CD4-positive, alpha-beta T cell (primary cell): ENCODE measurements at places on chromosomes 1 and 21. TPM values are rescaled to one million over a fixed set of nuclear protein-coding genes. Genes with fewer than 3 reads are reported as not detected.
A peak's percentile ranks its signal among the peaks of the same experiment; 100 is the strongest.

DNA sequence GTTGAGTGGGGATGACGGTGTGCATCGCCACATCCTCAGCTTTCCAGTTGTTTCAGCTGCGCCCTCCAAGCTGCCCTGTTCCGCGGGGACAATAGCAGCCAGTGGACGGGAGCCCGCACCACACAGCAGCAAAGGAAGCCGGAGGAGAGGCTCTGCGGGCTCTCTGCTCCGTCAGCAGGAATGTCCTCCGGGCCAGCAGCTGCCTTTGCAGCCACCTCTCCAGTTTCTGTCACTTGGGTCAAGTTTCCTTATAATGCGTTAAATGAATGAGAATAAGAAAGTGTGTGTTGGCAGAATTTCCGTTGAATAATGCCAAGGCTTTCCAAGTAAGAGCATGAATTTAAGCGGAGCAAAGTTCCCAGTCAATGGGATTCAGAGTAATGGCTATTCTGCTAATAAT is 263.3 kb downstream of the KIF26B start:
- DNase-seq, result no peak

DNA sequence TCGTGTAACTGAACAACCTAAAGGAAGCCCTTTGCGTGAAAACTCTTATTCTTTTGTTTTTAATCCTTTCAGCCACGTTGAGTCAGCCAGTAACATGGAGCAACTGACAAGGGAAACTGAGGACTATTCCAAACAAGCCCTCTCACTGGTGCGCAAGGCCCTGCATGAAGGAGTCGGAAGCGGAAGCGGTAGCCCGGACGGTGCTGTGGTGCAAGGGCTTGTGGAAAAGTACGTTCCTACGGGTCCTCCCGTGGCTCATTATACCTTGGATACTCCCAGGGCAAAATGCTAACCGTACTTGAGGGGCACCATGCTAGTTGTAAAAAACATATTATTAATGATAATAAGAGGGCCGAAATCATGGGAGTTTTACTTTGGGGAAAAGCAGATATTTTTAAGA is 49.4 kb downstream of the LAMC2 start:
- no peak for DNase-seq

DNA sequence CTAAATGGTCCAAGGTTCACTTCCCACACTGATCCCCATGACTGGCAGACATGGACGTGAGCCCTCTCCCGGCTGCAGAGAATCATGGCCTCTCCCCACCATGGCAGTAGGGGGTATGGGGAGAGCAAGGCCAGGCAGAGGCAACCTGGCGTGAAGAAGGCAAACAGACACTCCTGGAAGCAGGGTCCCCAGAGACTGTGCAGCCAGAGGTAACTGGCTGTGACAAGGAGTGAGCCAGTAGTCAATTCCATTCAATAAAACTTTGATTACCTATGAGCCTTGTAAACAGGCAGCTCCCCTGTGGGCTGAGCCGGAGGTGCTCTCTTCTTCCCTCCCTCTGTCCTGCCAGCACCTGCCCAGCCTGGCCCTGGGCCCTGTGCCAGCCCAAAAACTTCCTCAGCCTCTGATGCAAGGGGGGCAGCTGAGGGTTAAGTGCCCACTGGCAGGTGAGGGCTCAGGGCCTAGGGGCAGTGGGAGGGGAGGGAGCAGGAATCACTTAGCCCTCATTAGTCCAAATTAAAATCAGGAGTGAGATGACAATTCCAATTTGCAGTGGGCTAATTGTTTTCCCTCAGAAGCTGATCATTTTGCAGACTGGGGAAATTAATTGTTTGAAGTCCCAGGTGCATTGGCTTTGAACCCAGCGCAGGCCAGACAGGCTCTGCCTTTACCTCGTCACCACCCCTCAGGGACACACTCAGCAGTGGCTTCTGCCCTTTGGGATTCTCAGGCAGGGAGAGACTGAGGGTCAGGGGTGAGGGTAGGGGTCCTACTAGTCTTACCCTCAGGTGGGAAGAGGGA is 35.6 kb downstream of the LRRN2 start:
- no peak for DNase-seq

DNA sequence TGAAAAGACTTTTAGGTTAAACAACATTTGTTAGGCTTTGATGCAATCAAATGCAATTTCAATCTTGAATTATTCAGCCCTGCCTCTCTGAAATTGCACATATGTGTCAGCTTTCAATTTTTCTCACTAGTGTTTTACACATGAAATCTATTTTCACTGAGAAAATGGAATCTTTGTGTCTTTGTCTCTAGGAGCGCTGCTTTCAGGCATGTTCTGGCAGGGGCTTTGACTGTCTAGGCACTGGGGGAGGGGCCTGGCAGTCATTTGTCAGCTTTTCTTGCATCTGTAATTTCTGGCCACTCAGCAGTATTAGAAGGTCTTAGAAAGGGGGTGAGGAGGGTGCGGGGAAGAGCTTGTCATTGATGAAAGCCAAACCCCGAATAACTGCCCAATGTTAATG is 264.4 kb downstream of the PTPRC start:
- no peak for DNase-seq

- no peak for DNase-seq
These were observed 503.4 kb downstream of the TTLL7 start for GRCh38 chr1:83495560-83495959.

DNA sequence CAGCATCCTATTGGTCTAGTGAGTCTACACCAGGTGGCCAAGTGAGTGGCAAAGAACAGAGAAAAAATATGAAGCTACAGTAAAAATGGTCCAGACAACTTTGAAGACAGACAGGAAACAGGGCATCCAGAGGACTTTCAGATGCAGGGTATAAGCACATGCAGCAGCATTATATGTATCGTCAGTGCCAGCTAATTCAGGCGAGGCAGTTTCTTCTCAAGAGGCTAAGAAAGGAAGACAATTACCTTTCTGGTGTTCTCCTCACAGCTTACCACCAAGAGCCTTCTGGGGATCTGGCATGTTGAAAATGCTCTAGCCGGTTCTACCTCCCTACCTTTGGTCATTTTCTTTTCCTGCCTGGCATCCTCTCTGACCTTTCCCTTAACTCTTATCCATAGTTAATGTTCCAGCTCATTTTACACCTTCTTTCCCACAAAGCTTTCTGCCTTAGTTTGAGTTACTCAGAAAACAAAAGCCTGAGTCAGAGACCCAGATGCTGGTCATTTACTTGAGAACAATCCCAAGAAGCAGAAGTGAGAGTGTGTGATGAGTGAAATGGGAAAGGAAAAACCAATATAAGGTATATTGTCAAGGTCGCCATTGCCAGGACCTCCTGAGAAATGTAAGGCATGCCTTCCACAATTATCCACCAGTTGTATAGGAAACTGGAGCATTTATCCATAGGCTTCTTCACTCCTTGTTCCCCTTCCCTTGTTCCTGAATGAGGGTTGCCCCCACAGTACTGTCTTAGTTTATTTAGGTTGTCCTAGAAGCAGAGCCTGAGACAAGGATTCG is 444.1 kb downstream of the PLPP3 start:
- no peak for DNase-seq

DNA sequence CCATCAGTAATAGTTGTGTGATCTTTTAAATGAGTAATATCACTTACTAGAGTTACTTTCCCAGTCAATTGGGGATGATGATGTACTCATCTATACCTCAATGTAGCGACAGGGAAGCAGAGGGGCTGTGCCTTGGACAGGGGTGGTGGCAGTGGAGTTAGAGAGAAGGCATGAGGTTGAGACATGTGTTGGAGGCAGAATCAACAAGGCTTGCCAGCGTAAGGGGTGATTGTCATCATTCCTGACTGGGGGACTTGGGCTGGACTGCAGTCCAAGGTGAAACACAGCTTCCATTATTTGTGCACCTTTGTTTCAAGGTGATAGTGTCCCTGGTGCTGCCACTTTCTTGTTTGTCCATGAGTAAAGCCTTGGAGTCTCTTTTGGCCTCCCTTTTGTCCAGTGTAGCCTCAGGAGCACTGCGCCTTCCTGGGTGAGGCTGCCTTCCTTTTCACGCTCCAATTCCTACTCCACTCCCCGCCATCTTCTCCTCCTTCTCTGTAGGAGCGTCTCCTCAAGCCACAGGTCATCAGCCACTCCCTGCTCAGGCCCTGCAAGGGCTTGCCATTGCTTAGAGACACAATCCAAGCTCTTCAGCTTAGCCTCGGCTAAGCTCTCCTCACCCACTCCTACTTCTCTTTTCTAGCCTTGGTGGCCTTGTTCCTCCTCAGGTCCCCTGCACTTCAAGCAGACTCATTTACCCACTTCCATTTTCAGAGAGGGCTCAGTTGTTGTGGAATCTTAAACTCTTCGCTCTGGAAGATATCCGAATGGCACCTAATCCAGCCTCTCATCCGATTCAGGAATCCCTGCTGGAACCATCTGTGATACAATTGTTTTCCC is 77.6 kb upstream of the CD34 start:
- no peak for DNase-seq

- no peak for DNase-seq
These were observed 189.1 kb upstream of the POU3F1 start for GRCh38 chr1:38235705-38236104.

DNA sequence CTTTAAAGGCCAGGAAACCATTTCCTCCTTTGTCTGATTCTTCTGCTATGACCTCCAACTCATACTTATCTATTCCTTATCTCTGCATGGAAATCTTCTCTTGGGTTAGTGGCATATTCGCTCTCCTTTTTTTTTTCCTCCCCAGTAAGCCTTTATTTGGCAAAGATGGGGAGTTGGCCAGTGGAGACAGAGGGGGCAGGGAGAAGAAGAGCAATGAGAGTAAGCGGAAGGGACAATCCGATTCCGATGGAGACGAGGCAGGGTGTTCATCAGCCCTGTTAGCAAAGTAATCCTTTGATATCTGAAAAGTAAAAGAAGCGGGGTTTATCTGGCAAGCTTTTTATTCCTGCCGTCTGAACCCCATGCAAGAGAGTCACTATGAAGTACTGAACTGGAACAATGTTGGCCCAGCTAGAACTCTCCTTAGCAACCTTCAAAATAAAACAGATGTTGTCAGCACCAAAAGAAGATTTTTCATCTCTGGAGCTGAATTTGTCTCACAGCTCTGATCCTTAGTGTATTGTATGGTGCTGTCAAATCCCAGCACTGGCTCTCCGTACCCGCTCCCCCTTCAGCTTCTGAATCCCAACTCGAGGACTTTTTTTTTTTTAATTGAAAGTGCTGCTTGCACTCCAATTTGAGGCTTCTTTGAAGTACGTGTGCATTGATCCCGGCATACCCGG is 40.9 kb downstream of the PTGFRN start:
- DNase-seq, result no peak

DNA sequence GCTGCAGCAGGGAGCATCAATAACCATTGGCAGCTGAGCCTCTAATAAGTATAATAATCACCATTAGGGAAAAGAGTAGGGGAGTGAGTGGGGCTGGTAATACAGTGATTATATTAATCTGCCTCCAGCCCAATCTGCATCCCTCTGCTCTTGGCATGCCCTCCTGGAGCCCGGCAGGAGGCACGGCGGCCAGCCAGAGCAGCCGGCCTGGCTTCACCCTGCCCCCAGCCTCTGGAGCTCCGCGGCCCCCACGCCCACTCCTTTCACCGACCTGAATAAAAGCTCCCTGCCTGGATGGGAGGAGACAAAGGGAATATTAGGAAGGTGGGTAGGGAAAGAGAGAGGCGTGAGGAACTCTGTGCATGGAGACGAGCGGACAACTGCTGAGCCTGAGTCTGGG is 28.3 kb downstream of the OPTC start:
- DNase-seq, result no peak

- no peak for DNase-seq
These were observed 500.9 kb downstream of the NEGR1 start for GRCh38 chr1:71781450-71781849.

GRCh38 chr1:171595324-171595723 is 26.7 kb upstream of the MYOCOS start:
- no peak for DNase-seq

GRCh38 chr1:8374812-8375211 is 56.9 kb downstream of the SLC45A1 start:
- DNase-seq, result peak; percentile 35

DNA sequence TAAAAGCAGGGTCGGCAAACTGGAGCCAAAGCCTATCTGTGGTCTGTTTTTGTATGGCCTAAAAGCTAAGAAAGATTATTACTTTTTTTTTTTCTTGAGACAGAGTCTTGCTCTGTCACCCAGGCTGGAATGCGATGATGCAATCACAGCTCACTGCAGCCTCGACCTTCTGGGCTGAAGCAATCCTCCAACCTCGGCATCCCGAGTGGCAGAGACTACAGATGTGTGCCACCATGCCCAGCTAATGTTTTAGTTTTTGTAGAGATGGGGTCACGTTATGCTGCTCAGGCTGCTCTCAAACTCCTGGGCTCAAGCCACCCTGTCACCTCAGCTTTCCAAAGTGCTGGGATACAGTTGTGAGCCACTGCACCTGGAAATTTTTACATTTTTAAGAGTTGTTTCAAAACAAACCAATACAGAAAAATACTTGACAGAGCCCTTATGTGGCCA is 6.5 kb upstream of the GLRX2 start:
- DNase-seq, result peak; percentile 11

DNA sequence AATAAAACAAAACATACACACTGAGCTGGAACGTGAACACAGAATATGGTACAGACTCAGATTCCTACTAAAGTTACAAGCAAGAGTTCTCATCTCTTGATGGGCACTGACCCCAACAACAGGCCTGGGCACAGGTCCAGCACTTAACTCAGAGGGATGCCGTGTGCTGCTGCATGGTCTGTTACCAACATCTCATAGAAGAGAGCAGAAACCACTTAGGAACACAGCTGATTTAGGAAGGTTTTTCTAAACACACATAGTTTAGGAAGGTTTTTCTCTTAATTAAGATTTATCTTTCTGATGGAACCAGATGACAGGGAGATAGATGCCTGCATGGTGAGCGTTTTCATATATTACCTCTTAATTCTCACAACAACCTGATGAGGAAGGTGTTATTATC is 1.5 kb downstream of the GCLM start:
- no peak for DNase-seq

DNA sequence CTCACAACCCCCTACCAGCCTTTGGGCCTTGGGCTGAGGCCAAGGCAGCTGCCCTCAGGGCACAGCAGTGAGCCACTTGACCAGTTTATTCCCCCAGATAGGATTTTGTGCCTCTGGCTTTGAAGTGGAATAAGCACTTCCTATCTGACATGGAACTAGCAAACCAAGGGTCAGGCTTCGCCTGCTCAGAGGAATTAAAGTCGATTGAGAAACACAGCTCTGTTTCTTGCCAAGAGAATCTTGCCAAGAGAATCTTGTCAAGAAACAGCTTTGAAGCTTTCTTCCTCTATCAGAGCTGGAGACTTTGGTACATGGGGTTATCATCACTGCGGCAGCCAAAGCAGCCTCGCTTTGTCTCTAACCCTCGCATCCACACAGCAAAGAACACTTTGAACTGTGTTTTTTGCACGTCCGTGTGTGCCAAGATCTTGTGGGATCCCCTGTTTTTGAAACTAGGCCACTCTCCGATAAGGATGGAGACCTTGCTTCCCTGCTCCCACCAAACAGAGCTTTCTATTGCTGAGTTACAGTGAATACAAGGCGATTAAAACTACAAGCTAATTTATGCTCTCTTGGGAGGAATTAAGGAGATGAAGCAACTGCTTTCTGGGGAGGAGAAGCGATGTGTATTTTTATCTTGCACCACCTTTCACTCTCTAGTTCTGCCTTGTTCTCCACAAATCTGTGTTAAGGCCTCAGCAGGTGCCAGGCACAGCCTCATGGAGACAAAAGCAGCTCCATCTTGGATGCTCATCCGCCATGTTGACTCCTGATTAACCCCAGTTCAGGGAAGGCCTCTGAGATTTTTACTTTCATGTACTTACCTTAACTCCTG is 67.3 kb downstream of the RHOU start:
- DNase-seq, result no peak

The C1orf146 gene
- total RNA-seq, result not detected

The SLC45A3 gene
- total RNA-seq, result 0.11 TPM

The CFHR2 gene
- total RNA-seq, result not detected

The IL10 gene
- total RNA-seq, result 0.27 TPM

The BARHL2 gene
- total RNA-seq, result not detected

The DIO1 gene
- total RNA-seq, result not detected

The TTC24 gene
- 5.7 TPM for total RNA-seq

The SLAMF9 gene
- total RNA-seq, result not detected

The SAMSN1 gene
- total RNA-seq, result 51.3 TPM

The DEPDC1 gene
- not detected for total RNA-seq
